ENCODE measurements at places on chromosomes 6 and 20.

DNA sequence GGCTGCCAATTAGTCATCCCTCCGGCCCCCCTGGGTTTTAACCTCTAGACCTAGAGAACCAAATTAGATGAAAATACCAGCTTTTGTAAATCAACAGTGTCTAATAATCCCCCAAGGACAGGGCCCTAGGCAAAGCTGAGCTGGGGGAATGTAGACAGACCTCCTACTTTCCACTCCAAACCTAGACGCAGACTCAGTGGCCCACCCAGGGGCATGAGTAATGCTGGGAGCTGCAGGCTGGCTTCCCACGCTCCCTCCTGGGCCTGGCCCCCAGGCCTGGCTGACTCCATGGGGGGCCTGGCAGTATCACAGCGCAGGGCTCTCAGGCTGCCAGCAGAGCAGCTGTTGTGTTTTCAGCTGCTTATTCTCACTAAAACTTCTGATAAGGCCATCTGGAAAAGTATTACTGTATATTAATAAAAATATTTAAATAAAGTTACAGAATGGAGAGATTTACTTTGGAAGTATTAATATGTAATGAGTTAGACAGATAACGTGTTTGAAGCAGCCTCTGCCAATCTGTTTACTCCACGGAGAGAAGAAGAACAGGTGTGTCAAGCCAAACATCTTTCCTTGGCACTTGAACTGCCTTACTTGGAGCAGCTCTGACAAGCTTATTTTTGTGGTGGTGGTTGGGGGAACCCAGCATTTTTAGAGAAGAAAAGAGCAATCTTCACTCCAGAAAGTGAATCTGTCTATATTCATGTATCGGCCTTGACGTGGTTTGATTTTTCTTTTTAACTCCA is 144.0 kb upstream of the AGPAT4 start:
- DNase-seq: no peak

- no peak for DNase-seq
Measured at GRCh38 chr6:25930532-25931410, at the start of gene SLC17A2. Gene SLC17A2, minus strand, starts transcription at chr6:25930691. Its CDS starts 4,895 bp downstream, at chr6:25925796.

DNA sequence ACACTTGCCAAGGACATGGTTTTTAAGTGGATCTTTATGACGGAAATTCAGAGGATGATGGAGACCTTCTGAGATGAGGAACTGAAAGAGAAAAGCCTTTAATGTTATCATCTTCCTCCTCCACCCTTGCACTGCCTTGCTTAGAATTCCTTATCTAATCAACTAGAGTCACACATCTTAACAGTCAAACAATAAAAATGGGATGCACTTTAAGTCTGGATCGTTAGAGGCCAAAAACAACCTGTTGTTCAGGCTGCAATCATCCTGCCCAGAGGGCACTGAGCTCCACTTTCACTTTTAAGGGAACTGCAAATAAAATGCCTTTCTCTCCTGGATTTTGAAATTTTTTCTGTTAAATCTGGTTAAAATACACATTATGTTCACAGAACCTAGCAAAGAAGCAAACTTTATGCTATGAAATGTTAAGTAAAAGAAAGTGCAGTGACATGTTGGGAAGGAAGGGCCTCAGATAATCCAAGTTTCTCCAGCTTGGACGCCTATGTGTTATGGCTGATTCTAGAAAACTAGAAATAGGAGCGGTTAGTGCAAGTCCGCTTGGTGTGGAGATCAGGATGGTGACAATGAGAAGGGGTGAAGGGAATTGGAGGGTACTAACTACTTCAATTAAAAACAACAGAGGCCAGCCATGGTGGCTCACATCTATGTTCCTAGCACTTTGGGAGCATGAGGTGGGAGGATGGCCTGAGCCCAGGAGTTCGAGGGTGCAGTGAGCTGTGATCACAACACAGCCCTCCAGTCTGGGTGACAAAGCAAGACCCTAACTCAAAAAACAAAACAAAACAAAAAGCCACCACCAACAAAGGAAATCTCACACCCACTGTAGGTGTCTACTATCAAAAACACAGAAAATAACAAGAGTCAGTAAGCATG is 66.4 kb upstream of the KIF13A start:
- no peak for DNase-seq

- DNase-seq: no peak
Measured at GRCh38 chr20:61520893-61521460, 268.9 kb downstream of the CDH4 start.

GRCh38 chr6:33757906-33758305 is 11.2 kb upstream of the IP6K3 start:
- no peak for DNase-seq

DNA sequence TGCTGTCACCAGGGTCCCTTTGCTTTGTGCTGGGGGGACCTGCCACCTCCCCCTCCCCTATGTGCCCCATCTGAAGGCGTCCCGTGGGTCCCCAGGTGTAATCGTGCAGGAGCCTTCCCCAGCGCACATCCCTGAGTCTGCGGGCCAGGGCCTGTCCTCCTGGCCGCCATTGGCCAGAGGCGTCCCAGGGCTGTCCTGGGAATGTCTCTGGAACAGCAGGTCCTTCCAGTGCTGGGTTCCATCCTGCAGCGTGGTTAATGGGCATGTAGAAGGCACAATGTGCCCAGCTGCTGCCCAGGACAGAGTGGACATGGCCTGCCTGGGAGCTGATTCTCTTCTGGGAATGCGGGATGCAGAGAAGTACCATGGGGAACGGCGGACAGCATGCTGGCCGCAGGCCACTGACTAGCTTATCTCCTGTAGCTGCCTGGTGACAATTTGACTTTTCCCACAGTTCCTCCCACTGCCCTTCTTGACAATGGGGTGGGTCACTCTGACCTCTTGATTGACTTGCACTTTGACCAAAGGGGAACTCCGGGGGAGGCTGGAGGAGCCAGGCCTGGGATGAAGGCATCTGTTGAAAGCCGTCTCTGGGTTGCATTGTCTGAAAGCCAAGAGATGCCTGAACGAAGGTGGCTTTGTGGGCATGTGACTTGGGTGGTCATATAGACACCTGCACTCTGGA is 64.0 kb downstream of the CTCFL start:
- DNase-seq: no peak

DNA sequence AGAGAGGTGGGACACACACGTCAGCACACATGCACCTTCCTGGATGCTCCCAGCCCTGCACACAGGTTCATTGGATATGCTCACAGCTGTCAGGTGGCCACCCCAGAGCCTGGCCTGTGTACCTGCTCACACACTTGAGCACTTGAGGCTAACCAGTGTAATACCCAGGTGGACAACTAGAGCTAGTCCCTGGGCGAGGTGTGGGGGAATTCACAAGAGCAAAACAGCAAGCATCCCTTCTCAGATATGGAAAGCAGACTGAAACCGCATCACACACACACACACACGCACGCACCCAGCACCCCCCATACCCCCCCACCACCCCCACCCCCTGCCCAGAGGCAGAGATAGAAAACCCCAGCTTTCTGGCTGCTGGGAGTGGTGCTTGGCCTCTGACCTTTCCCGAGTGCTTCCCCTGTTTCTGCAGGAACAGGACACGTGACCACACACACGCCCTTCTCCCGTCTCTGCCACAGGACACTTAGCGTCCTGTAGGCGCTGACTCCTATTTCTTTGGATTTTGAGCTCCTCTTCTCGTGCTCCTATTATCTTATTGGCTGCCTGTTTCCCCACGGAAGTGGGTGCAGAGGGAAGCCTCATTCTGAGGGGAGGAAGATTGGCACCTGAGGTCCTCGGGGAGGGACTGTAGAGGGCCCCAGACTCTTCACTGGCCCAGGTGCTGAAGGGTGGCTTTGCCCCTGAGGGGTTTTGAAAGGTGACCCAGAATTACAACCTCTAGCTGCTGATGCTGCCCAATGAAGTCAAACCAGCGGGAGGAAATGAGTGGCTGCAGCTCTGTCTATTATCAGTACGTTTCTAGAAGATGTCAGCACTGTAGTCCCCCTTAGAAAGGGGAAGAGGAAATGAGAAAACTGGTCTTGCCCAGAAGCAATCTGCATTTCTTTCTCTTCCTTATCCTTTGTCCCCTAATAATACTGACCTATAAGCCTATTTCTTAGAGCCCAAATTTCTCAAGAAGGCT is 65.8 kb downstream of the SYTL3 start:
- no peak for DNase-seq

DNA sequence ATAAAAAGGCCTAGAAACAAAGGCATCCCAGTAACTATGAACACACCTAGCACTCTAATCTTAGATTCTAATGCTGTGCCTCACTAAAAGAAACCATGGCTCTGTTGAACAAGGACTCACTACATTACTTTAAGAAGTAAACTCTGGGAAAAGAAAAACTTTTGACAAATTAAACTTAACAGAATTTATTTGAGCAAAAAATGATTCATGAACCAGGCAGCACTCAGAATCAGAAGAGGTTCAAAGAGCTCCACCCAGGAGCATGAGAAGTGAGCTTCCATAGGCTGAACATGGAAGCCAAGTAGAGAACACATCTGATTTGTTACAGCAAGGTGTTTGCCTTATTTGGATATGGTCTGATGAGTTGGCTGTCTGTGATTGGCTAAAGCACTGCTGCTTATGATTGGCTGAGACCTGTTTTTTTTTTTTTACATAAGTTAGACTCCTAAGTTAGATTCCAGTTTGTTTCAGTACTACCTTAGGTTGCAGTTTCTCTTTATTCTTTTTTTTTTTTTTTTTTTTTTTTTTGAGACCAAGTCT is 343.6 kb upstream of the SASH1 start:
- no peak for DNase-seq

DNA sequence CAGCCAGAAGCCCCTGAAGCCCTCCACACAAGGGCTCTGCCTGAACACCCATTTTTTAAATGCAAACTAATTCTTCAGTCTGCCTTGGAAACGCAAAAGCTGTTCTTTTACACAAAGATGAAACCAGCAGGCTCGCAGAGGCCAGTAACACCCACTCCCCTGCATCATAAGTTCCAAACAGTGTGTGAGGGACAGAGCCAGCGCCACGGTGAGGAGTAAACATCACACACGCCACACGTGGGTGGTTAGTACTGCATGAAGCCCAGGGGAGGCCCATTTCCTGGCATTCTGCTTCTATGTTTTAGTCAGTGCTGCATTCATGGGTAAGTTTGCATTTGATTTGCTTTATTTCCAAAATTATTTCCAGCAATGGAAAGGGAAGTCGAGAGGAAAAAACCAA is 217.7 kb upstream of the RIN2 start:
- no peak for DNase-seq

DNA sequence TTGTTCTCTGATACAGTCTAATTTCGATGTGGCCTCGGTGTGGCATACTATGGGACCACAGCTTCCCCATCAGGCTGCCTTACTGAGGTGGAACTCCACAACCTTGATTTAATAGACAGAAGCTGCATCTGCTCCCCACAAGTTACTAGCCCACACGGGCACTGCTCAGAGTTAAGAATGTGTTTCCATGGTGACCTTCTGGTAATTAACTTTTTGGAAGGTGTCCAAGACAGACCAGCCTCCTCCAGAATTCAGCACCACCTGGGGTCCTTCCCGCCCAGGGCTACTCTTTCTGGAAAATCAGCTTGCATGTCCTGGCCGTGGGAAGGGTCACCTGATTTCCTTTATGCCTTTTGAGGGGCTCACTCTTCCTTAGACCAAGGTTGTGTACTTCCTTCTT is 48.7 kb upstream of the CDH4 start:
- no peak for DNase-seq

GRCh38 chr6:44390158-44390683 is 2.7 kb downstream of the CDC5L start:
- DNase-seq: no peak

- DNase-seq: no peak
Measured at GRCh38 chr6:127205036-127205435, 61.6 kb upstream of the RNF146 start.

DNA sequence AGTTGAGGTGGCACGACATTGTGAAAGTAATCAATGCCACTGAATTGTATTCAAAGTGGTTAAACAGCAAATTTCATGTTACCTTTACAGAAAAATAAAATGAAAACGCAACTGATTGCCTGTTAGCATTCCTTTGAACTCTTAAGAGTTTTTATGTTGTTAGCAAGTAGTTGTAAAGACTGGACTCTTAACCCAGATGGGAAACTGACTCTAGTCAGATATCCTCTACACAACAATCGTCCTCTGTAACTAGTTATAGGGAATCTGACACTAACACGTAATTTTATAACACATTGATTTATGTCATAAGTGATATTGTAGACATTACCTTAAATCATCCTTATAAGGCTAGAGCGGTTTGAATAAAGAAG is 3.0 kb upstream of the FBXO9 start:
- DNase-seq: no peak

- no peak for DNase-seq
Measured at GRCh38 chr20:40008177-40008576, 680.9 kb downstream of the MAFB start.

DNA sequence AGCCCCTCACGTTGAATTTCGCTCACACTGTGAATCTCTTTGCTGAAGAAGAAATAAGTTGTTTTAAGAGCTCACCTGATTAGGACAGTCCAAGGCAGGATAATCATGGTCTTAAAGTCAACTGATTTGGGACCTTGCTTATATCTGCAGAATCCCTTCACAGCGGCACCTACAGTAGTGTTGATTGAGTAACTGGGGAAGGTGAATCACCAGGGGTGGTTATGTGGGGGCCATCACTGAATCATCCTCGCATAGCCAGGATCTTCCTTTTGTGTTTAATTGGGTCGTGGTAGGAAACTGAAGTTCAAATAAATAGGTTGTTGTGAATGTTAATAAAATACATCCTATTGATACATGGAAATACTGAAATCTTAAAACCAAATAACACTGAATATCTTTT is 20.2 kb upstream of the MICA start:
- no peak for DNase-seq

DNA sequence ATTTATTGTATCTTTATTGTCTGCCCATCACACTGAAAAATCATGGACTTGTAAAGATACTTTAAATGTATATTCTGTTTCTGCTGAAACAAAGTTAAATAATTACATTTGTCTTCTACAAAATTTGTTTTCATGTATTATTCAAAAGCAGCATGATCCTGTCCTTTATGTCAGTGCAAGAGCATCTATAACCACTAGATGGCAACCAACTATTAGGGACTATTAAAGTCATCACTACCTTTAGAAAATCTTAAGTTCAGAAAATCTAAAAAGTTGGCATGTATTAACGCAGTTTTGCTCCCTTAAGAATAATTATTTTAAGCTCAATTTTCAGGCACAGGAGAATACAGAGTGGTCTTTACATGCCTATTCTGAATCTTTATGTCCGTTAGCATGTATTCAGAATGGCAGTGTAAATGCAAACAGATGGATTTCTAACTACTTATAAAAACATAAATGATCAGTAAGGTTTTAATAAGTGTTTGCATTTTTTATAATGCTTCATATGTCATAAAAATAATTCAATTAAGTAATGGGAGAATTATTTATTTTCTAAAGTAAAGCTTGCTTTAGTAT is 17.8 kb downstream of the TMEM30A start:
- DNase-seq: no peak
